ENCODE measurements at places on chromosomes 12 and 14.

DNA sequence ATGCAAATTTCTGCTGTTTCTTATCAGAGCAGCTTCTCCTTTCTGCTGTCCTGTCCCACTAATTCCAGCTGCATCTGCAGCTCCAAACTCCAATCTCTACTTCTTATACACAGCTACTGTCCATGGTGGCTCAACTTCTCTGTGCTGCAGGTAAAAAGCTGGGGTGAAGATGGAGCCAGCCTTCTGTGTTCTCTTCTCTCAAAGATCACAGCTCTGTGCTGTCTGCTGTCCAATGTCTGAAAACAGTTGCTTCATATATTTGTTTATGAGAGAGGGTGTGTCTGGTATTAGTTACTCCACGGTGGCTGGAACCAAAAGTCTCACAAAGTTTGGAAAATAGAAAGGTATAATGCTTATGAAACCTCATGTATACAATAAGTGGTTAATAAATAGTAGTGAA is 445.8 kb upstream of the TBX3 start:
- DNase-seq = no peak

- no peak for DNase-seq
These were observed 647 bp downstream of the OR6C70 start for GRCh38 chr12:55469291-55469690.

DNA sequence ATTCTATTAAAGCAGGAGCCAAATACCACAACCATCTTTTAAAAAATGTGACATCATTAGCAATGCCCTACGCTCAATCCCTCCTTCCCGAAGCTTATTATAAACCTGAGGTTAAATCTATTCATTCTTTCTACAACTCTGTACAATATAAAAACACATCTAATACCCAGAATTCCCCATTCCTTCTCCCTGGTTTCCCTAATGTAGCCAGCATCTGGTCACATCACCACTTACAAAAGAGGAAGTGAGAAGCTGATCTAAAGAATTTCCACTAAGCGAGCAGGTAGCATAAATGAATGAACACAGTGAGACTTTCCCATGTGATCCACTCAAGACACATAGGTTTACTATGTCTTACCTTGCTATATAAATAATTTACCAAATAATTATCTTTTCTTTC is 90.4 kb downstream of the LRP6 start:
- DNase-seq = no peak

DNA sequence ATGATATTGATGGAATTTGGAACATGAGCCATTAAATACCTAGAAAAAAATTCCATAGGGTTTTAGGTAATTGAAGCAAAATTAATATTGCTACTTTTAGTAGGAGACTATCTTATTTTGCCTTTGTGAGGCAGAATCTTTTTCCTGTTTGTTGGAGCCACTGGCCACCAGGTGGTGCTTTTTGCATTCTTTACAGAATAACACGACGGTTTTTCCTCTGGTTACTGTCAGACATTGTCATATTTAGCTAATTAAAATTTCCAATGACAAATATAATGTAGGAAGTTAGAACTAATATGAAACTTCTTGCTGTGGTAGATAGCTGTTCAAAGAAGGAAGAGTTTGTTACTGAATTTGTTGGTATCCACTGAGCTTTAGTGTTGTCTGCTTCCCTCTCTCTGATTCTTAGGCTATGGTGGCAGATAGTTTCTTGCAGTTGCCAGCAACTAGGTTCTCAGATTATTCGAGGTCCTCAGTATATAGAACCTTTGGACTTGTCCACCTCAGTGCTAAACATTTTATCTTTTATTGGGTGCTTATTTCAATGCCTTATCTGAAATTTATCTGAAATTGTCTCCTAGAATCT is 25.7 kb downstream of the RAB21 start:
- no peak for DNase-seq

DNA sequence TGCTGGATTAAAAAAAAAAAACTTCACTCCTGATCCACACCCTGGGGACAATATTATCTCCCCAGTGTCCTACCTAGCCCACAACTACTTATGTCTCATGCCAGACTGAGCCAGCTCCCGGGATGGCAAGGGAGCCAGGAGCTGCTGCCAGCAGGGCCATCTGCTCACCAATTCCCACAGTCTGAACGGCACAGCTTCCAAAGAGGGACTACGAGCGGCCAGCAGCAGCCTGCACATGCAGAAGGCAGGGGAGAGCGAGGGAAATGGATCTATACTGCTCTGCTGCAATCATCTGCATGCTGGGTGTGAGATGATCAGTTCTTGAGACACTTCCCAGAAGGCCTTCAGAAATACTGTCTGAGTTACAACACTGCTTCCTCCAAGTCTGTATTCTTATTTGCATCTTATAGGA is 11.1 kb downstream of the SSH1 start:
- DNase-seq = no peak

- DNase-seq = no peak
These were observed 1.4 kb downstream of the EEA1 start for GRCh38 chr12:92927436-92928281.

GRCh38 chr12:101694986-101695385 is 2.5 kb upstream of the CHPT1 start:
- no peak for DNase-seq

GRCh38 chr14:101207897-101208296 is 304.4 kb upstream of the RTL1 start:
- no peak for DNase-seq

DNA sequence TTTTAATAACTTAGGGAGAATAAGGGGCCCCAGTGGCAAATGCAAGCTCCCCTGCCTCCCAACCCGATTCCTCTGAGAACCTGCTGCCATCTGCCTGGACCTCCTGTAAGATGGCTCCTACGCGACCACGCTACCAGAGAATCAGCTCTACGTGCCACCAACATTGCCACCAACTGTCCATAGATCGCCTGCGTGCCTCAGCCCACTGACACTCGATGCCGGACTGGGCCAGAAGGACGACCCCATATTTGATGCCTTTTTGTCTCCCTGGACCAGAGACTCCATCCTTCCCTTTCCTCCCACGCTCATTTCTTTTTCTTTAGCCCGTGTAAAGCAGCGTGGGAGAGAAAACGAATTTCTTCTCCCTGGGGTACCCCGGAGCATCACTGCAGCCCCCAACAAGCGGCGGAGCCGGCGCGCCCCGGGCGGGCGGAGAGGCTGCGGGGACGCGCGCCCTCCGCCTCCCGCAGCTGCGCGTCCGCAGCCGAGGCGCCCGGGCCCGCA is 565 bp upstream of the KLHL42 start:
- DNase-seq = no peak

DNA sequence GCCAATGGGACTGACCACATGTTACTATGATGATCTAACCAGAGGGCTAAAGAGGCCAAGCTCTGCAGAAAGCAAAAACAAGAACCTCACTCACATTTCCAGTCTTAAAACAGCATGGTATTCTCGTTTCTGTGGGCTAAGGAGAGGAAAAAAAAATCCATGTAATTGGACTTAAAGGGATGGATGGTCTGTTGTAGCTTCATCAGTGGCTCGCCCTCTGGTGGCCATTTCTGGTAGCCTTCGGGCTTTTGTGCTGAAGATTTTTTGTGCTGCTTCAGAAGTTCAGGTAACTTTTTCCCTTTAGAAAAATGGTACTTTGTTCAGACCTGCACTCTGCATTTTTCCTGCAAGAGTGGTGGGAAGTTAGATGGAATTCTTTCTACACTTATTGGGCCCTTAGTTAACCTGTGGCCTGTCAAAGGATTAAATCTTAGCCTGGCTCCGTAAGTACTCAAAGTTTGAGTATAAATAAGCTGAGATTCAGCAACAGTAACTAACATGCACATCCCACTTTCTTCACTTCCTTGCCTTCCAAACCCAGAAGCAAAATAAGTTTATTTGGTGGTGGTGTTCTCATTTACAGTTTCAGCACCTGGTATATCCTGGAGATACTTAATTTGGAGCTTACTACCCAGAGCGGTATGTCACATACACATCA is 22.3 kb downstream of the DCAF4 start:
- DNase-seq = no peak

DNA sequence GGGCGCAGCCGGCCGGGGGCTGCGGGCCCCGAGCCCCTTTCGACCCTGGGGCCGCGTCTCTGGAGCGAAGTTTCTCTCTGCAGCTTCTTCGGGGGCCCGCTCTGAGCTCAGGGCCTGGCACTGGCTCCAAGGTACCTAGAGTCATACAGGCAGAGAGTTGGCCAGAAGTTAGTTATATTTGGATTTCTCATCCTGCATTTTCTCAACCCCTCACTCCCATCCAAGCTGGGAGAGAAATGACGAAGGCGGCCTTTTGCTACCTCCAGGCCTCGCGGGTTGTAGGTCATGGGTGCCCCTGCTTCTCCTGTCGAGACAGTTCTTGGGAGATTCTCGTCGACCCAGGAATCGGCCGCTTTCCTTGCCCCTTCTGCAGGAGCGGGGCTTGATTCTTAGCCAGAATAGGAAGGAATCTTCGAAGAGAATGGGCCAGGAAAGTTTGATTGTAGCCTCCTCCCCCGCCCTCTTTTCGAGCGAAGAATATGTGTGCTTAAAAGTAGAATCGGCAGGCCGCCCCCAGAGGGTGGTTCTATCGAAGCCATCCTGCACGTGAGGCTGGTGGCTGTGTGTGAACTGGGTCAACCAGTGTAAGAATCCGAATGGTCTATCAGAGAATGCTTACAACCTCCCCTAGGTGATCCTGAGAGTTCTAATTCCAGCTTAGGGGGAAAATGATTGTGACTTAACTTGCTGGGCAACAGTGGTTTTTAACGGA is 785 bp downstream of the MLEC start:
- no peak for DNase-seq

DNA sequence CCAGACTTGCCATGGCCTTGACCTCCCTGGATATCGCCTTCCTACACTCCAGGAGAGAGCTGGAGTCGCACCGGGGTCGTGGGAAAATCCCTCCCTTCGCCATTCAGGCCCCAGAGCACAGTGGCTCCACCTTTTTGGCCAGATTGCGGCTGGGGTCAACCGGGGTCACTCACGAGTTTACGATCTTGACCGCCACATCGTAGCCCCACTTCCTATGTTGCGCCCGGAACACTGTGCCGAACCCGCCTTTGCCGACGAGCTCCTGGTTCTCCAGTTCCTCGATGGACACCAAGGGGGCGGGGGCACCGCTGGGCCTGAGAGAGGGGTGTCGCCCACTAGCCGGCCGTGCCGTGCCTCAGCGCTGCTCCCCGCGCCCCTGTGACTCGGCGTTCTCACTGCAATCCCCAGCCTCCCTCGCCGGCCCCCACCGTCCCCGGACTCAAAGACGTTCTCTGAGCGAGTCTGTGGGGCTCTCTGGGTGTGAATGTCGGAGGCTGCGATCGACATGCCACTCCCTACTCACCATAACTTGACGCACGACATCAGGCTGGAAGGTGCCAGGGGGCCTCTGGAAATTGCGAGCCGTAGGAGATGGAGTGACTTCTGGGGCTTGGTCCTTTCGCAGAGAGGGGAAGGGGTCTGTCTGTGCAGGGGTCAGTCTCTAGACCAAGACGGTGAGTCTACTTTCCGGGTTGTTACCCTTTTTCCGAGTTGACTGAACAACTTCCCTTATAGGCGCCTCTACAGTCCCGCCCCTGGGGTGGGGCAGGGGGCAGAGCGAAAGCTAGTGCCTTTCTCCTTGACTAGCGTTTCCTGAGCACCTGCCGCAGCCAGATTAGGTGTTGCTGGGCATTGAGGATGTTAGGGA is at the start of gene RIPK3:
Gene RIPK3 (minus strand): TSS at position 708 of the 868 bp plus-strand sequence. CDS start 165 bp downstream, at position 543.
- no peak for DNase-seq

GRCh38 chr12:105775343-105775742 is 363.4 kb downstream of the NUAK1 start:
- DNase-seq = no peak

- DNase-seq = no peak
These were observed 217.2 kb downstream of the C12orf50 start for GRCh38 chr12:87812030-87812429.

DNA sequence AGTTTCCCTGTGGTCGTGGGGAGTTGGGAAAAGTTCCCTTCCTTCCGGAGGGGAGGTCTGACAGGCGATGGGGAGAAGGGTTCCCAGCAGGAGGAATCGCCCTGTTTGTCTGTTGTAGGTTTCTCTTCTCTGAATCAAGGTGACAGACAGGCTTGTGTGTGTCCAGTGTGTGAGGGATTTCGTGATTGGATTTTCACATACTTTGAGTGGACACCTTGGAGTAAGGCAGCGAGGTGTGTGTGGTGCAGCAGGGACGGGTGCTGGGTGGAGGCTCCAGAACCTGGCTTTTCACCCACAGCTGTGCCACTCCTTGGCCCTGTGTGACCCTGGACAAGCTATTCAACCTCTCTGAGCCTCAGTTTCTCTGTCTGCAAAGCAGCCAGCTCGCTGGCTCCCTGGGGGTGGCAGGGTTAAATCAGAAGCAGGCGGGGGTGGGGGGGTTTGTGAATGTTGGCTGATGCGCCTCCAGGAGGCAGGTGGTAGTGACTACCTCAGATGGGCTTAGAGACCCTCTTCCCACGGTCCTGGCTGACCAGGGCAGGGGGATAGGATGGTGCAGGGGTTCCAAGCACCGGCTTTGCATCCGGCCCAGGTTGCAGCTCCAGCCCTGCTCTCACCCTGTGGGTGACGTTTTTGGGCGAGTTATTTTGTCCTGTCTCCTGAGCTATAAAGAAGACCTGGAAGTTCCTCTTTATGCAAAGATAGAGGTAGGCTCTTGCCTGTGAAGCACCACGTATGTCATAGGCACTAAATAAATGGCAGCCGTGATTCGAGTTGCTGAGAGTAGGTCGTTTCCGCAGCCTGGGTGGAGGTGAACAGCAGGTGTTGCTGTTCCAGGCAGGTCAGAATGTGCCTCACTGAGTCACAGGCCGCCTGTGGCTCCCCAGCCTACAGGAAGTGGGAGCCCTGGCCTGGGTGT is 679 bp downstream of the BDKRB2 start:
- no peak for DNase-seq

DNA sequence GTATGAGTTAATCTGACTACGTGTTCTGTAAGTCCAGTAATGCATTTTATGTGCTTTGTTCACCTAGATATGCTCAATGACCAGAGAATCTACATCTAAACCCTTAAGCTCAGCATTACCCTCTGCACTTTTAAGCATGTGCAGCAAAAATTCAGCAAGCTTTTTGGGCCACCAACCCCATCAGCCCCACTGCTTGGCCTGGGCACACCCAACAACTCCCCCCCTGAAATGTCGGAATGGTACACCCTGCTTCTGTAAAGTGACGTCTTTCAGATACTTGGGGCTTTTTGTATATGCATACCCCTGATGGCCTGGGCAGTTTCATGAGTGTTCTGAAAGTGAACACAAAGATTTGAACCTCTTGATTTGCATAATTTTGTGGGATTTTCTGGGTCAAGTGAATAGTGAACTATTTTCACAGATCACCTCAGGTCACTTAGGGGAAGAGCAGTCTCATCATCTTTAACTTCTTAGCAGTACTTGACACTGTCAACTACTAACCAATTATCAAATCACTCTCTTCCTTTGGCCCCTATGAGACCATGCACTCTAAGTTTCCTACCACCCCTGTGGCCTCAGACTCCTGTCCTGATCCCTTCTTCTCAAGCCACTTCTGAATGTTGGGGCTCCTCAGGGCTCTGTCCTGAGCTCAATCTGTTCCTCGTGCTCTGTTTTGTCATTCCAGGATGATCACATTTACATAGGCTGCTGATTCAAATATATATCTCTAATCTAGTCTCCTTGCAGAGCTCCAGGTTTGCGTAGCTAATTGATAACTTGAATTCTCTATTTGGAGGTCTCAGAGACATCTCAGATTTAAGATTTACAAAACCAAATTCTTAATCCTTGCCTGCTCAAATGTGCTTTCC is 36.3 kb upstream of the PPM1A start:
- no peak for DNase-seq

GRCh38 chr12:78191611-78192010 is 360.9 kb downstream of the NAV3 start:
- DNase-seq = no peak
